Stimulated activated CD8-positive, alpha-beta memory T cell treated with anti-CD3 and anti-CD28 coated beads, Interleukin-4, amount 100 ng/mL, for 4 hours (primary cell): ENCODE measurements at places on chromosomes 13 and 19.

GRCh38 chr13:29595380-29596063 lies at the start of gene SLC7A1:
Gene SLC7A1, minus strand, starts transcription at chr13:29595688. Its CDS starts 59,500 bp downstream, at chr13:29536188.
- DNase-seq, result peak; percentile 75

DNA sequence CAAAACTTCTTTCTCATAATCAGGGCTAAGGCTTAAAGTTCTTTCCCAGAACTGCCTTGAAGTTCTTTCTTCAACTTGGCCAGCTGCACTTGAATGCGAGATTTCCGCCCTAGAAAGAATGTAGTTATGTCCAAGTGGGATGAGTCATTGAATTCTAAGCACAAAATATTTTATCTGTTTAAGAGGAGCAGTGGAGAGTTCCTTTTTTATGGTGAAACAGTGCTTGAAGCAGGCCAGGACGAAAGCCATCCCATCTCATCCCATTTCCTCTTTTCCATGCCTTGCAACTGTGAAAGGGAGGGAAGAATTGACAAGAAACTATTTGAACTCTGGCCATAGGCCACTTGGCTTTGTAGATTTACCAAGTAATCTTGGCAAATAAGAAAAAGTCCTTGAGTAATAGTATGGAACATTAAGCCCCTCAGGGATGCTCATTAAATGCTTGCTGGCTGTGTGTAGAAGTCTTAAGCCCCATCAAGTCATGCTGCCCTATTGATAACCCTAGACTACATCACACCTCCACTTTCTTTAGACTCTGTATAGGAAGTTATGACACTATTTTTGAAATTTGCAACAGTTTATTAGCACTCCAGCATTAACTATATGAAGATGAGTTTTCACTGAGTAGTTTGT lies 174.5 kb downstream of the KCTD12 start:
- DNase-seq, result no peak

- DNase-seq, result no peak
These were observed 27.5 kb downstream of the TBC1D4 start for GRCh38 chr13:75454497-75454896.

DNA sequence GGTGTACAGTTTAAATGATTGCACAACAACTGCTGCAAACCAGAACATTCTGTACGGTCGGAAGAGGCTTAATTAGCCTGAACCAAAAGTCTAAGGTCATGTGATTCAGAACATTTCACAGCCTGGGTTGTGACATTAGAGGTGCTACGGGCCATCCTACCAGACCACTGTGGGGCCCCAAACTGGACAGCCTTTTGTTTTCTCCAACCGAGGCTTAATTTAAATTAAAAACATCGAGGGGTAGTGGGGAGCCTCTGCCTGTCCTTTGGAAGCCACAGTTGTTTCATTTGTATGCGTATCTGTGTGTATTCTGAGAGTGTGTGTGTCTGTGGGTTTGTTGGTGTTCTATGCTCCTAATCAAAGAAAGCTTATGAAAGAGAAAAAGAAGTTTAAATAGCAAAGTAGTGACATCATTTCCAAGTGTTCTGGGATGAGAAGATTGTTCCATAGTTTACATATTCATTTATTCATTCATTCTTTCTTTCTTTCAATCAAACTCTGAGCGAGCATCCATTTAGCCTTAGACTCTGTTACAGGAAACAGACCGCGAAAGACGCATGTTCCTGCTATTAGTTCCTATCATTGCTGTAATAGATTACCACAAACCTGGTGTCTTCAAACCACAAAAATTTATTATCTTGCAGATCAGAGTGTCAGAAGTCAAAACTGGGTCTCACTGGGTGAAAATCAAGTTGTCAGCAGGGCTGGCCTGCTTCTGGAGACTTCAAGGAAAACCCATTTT lies 444.8 kb downstream of the FOXO1 start:
- DNase-seq, result no peak

GRCh38 chr13:59748046-59748445 lies 415.7 kb downstream of the DIAPH3 start:
- DNase-seq, result no peak

DNA sequence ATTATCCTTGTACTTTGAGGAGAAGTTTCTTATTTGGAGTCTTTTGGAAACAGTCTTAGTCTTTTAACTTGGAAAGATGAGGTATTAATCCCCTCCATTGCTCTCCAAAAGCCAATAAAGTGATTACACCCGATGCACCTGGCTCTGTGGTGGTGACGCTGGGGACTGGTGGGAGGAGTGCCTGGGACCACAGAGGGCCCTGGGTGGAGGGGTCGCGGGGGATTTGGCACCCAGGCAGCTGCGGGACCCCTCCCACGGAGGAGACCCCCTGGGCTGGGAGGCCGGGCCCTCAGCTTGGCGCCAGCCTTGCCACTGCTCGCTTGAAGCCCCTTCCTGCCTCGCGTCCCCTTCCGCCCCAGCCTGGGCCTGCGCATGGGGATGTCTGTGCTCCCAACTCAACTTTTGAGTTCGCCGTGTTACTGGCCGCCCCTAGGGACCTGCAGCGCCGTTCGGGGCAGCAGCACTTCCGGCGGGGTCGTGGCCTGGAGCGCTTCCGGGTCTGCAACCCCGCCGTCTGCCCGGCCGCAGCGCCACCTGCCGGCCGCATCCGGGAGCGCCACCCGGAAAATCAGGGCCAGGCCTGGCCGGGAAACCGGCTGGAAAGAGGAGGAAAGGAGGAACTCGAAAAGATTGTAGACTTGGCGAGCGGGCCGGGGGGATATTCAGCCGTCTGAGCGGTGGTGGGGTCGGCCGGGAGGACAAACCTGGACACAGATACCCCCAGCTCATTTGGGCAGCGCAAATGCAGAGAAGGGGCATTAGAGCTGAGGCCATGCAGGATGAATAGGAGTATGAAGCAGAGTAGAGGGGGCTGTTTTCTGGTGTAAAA lies 8.4 kb downstream of the PEAK3 start:
- peak; percentile 35 for DNase-seq

DNA sequence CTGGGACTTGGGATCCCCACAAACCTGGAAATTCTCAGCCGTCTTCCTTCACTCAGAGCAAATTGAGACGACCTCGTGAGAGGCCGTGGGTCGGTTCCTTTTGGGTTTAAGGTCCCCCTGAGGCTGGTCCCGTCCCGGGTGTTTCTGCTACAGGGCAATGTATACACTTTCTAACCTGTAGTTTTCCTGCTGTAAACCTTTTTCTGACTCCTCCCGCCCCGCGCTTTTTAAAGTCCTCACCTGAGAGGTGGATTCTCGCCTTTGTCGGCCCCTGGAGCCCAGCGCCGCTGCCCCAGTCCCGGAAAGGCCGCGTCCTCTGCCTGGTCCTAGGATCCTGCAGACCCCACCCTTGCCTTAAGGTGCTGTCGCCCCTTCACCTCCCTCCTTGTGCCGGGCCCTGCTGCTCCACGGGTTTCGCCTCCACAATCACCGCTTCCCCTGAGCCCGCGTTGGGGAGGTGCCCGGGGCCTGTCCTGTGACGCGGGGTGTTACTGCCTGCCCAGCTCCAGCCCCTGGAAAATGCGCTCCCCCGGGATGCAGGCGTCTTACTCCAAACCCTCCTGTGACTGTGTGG lies 391 bp downstream of the ZNF761 start:
- no peak for DNase-seq

DNA sequence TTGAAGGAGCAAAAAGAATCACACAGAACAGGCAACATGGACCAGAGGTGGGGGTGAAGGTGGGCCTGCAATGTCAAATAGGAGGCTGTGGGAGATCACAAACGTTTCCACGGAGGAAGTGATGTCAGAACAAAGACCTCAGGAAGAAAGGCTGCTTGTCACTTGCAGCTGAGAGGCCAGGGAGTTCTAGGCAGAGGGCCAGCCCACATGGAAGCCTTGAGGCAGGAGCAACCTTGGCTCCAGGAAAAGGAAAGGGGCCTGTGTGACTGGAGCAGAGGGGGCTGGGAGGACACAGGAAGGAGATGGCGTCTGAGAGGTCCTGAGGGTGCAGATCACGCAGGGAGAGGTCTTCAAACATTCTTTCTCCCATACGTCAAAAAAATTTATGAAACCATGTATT lies 16.3 kb downstream of the ZNF160 start:
- DNase-seq, result no peak

GRCh38 chr19:29324291-29324680 lies 111.3 kb upstream of the UQCRFS1 start:
- no peak for DNase-seq

GRCh38 chr13:105952233-105952972 lies 583.1 kb downstream of the EFNB2 start:
- no peak for DNase-seq

GRCh38 chr19:5153601-5154128 lies 184.8 kb downstream of the KDM4B start:
- DNase-seq, result no peak

DNA sequence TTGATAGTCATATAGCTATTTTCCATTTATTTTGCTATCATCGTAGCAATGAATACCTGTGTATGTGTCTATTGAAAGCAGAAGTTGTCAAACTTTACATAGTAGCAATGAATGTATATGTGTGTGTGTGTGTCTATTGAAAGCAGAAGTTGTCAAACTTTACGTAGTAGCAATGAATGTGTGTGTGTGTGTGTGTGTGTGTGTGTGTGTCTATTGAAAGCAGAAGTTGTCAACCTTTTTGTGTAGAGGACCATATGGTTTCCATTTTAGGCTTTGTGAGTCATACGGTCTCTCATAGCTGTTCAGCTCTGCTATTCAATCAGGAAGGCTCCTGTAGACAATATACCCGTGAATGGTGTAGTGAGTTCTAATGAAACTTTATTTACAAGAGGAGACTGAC lies 20.8 kb downstream of the NLRP4 start:
- no peak for DNase-seq
